ENCODE measurements at places on chromosomes 3 and 15.
A peak's percentile ranks its signal among the peaks of the same experiment; 100 is the strongest.

- DNase-seq: no peak
Observed at GRCh38 chr15:70293591-70294470, 196.1 kb upstream of the TLE3 start.

DNA sequence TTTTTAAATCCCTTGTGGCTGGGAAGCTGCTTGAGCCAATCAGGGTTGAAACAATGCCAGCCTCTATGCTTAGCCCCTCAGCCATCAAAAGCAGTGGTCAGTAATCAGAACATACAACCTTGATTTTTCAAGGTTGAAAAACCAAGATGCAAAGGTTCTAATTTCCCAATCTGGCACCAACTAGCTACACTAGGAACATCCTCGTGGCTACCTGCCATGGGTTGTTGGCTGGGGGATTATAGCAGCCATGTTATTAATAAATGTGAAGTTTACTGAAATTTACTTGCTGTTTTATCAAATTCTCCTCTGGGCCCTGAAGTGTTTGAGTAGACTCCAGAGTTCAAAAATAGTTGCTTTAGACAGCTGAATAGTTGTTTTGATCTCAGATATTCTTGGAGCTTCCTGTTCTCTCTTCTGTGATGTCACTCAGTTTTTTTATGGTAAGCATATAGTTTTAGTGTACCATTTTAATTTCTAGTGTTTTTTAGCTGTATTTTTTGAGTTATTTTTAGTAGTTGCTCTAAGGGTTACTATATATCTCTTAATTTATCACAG lies 31.9 kb downstream of the PCCB start:
- no peak for DNase-seq

DNA sequence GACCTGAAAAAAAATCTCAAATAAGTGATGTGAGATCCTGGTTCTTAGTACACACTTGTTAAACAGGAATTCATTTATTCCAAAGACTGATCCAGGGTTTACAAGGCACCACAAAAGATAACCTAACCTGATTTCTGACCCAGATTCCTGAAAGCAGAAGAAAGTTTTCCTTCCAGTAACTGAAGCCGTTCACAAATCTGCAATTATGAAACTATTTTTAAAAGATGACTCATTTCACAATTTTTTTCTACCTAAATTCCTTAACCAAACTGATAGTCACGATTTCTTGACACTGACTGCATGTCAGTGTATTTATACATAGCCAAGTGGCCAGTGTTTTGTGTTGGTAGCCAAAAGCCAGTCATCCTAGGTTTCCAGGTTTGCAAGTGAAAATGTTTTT lies 17.1 kb downstream of the SLC9A9 start:
- peak; percentile 35 for DNase-seq

- DNase-seq: peak; percentile 23
Observed at GRCh38 chr3:51385621-51386091, 565 bp downstream of the MANF start.

- no peak for DNase-seq
Observed at GRCh38 chr3:84724877-84725276, 233.9 kb upstream of the CADM2 start.

- peak; percentile 55 for DNase-seq
Observed at GRCh38 chr15:39125226-39125625, 455.7 kb upstream of the THBS1 start.

DNA sequence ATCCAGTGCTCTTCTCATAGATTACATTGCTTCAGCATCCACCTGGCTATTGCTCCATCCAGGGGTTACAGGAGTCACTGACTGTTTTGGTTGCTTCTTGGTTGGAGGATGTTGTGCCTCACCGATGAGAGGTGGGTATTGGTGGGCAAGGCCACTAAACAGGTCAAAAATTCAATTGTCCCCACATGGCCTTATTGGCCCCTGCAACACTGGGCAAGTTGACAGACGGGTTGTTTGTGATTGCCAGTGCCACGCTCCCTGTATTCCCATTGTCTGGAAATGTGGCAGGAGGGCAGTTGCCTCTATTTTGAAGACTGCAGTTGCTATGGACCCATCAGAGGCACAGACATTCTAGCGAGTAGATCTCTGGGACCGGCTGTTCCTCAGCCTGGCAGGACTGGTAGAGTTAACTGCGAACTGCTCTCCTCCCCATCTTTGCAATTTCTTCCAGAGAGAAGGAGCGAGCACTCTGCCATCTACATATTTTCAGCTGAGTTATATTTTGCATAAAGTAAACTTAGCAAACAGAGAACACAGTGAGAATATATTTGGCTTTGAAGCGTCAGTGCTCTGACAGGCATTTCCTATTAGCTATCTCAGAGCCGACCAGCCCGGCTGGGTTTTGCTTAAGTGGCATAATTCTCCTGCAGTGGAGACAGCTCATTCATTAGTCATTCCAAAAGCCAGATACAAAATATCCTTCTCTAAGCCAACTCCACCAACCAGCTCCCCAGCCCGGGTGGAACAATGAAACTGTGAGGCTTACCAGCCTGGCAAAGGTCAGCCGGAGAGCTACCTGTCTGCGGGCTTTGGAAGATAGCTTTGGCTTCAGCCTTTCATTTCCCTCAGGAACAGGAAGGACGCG lies 26.0 kb upstream of the MAGEF1 start:
- peak; percentile 61 for DNase-seq

GRCh38 chr3:187942658-187943241 lies 197.5 kb upstream of the BCL6 start:
- DNase-seq: no peak

GRCh38 chr3:151356794-151357462 lies 27.6 kb upstream of the P2RY13 start:
- no peak for DNase-seq

GRCh38 chr3:69752241-69752640 lies 13.0 kb downstream of the MITF start:
- no peak for DNase-seq

DNA sequence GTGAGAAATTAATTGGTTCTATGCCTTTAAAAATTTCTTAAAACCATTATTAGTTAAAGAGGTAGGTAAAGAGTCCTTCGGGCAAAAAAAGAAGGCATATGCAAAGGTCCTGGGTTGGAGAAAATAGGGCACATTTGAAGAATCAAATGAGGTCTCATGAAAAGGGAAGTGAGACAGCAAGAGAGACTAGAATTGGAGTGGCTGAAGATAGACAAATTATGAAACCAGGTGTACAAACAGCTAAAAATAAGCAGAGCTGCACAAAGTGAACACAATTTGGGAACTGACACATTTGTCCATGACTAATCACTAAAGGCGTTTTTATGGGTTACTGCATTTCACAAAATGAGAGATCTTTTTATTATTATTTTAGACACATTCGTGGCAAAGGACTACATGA lies 581.2 kb downstream of the PYDC2 start:
- DNase-seq: no peak

DNA sequence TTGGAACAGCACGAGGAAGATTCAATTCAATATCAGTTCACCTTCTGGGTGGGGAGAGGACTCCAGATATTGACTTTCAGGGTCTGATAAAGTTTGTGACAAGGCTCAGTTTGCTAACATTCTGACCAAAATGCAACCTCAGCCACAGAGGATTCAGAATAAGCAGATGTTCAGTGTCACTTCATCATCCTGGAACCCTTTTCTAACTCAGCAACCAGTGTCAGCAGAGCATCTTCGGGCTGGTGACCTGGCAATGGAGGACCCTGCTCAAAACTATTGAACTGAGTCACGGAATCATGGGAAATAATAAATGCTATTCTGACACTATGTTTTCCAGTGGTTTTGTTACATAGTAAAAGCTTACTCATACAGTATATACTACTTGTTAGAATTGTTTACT lies 433.4 kb upstream of the CFAP20DC start:
- no peak for DNase-seq

DNA sequence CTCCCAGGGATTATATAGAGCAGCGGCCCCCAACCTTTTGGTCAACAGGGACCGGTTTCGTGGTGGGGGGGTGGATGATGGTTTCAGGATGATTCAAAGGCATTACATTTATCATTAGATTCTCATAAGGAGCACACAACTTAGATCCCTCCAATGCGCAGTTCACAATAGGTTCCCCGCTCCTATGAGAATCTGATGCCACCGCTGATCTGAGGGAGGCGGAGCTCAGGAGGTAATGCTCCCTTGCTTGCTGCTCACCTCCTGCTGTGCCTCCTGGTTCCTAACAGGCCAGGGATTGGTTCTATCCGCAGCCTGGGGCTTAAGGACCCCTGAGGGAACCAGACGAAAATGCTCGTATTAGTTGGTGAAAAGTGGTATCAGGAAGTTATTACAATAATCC lies 1.3 kb upstream of the HACD2 start:
- peak; percentile 71 for DNase-seq

DNA sequence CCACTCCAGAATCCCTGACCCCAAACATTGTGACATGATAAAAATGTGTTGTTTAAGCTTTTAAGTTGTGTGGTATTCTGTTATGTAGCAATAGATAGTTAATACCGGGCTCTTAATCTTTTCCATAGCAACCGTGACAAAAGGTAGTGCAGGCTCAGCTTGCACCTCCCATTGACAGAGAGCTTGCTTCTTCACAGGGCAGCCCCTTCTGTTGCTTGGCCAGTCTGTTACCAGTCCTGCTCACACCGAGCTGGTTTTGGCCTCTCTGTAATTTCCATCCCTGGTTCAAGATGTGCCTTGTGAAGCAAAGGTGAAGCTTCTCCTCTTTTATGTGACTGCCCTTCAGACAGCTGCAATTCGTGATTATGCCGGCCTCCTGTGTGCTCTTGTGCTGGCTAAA lies 86.9 kb downstream of the CRYGS start:
- no peak for DNase-seq

DNA sequence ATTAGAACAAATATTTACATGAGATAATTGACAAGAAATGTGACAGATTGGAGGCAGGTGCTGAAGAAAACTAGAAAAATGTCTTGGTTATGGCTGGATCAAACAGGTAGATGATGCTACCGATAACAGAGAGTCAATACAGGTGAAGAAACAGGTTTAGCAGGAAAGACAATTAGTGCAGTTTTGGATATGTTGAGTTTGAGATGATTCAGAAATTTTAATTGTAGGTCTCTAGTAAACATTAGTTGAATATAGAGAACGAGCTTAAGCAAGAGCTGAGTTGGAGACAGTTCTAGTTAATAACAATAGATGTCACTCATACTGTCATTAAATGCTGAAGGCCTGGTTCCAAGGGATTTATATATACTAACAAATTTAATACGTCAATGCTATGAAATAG lies 524.4 kb downstream of the NSUN3 start:
- no peak for DNase-seq

- DNase-seq: no peak
Observed at GRCh38 chr3:122365073-122365472, 18.0 kb downstream of the MIX23 start.

DNA sequence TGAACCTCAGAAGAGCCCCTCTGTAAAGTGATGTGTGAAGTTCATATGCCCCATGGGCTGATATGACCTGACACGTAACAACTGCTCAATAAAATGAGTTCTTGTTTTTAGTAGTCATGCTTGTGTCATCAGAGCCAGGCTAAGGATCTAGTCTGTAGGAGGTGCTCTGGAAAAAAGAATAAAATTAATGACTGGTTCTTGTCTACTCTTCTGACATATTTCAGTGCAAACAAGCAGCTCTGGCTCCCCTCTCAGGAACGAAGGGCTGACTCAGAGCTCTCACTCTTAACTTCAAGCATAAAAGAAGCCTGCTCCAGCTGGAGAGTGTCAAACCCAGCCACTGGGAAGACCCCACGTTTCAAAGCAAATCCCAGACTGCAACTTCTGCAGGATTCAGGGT lies 77.0 kb downstream of the LRIG1 start:
- peak; percentile 65 for DNase-seq

- DNase-seq: no peak
Observed at GRCh38 chr3:64922213-64922612, 234.4 kb upstream of the ADAMTS9 start.

- DNase-seq: no peak
Observed at GRCh38 chr3:184993394-184993793, 159.5 kb downstream of the C3orf70 start.
